ENCODE measurements at places on chromosomes 3 and 15.

GRCh38 chr3:156816091-156816793 is 9.9 kb upstream of the LEKR1 start:
- DNase-seq = no peak

DNA sequence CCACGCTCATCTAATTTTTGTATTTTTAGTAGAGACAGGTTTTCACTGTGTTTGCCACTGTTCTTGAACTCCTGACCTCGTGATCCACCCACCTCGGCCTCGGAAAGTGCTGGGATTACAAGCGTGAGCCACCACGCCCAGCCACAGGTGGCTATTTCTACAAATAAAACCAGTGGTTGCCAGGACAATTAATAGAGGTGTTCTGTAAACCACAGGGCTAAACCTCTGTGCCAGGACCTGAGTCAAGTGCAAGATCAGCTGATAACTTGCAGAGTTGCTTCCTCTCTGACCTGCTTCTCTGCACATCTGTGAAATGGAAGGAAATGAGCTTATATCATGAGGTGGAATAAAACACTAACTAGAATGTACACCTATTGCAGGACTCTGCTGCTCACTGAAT is 72.8 kb downstream of the CD200R1L start:
- DNase-seq = no peak

DNA sequence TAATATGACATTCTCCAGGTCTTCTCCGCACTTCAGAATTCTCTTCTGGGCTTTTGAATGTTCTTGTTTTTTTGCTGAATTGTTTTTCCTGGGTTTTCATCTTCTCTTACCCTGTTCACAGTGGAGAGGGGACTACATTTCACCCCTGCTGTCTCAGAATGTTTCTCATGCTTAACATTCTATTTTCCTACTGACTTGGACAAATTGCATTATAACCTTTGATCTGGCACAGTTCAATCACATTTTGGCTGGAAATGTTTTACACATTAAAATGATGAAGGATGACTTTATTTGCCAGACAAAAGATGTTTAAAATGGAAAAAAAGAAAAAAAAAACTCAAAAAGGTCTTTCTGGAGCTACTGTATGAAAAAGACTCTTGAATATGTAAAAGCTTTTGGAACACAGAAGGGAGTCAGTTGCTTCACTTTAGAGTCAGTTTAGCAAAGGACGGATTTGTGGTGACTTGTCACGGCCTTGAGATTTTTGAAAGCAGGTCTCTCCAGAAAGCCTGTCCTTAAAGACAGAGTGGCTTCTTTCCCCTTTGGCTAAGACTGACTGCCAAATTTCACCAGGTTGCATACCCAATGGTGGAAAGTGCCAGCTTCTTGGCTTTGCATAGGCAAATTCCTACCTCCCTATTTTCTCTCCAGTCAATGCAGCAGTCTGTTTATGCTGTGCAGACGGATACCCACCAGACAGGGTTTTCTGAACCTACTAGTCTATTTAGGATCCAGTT is 401.0 kb upstream of the TBL1XR1 start:
- DNase-seq = no peak

GRCh38 chr3:122299872-122300460 is 25.1 kb upstream of the CSTA start:
- DNase-seq = no peak

DNA sequence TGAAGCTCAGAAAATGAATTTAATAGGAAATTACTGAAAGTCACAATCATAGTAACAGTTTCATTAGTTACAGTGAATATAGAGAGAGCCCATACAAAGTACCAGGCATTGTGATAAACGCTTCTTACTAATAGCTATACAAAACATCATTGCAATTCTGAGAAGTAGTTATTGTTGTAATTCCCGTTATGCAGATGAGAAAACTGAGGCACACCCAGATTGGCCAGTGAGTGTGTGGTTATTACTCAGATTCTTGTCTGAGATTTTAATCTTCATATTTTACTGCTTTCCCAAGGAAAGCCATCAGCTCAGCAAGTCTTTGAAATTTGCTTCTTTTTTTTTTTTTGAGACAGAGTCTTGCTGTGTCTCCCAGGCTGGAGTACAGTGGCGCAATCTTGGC is 14.3 kb downstream of the FLNB start:
- DNase-seq = no peak

DNA sequence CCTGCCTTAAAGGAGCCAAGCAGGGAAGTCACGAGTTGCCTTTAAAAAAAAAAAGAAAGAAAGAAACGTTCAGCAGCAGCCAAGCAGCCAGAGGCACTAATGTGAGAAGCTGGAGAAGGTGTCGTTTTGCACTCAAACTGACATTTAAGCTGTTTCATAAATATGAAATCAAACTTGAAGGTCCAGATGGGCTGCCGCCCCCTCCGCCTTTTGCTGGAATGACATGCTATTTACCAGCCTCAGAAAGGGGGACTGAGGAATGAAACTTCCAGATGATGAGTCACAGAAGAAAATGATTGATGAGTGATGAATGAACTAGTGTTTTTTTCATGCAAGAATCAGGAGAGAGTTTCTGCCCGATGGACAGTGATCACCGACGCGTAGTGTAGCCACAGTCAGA is 396.8 kb downstream of the IGSF11 start:
- DNase-seq = no peak

DNA sequence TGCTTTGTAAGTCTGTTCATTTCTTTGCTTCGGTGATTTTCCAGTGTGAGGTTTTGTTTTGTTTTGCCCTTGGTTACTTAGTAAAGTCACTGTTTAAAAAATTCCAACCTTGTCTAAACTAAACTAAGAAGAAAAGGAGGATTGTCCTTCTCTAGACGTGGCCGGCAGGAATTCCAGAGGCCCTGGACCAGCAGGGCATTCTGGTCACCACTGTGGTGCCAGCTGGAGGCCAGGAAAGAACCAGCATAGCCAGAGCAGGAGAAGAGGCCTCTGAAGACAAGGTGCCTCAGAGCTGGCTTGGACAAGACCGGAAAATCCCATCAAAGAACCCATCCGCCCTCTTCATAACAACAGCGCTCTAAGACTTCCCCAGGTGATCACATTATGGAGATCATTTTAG is 8.2 kb downstream of the PLOD2 start:
- no peak for DNase-seq

GRCh38 chr3:4533489-4534443 is 40.6 kb downstream of the ITPR1 start:
- DNase-seq = no peak

DNA sequence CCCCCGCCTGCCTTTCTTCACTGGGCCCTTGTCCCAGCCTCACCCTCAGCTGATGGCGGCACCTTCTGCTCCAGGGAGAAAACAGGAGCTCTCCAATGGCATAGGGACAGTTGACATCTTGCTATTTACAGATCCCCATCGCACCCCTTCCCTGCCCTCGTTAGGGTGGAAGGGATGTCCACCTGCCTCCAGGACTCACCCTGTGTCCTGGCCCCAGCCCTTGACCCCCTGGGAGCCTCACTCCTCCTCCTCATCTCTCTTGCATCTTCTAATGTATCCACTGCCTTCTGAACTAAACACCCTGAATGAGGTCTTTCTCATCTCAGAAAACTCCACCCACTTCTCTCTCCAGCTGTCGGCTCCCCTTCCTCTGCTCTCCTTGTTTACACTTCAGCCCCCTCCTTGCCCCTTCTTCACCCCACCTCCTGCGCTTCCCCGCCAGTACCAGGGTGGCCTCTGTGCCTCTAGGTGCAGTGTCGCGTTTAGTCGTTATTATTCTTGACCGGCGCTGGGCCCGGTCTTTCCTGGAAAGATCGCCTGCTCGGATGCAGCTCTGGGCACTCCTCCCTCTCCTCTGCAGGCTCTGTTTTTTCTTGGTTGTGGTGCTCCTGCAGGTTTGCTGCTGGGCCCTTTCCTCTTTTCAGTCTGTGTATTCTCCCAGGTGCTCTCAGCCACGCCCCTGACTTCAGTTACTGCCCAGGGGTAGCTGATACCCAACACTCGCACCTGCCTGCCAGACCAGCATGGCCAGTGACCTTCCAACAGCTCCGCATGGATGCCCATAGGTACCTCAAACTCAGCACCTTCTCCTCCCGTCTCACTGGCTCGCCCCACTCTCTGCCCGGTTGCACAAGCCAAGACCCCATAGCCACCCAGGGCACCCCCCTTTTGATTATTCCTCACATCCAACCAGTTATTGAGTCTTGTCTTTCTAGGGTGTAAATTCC is 42.9 kb downstream of the PML start:
- DNase-seq = no peak

DNA sequence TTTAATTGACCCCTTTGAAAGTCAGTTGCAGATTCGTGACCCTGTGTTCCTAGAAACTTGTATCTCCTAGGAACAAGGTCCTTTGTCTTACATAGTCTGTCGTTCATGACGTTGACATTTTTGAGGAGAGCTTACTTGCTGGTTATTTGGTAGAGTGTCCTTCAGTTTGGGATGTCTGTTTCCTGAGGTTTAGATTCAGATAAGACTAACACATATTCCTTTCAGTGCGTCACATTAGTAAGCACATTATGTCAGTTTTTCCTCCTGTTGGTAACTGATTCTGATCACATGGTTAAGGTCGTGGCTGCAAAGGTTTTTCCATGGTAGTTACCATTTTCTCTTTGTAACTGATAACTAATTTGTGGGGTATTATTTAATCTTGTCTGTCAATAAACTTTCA is 80.8 kb downstream of the PCCB start:
- DNase-seq = no peak

DNA sequence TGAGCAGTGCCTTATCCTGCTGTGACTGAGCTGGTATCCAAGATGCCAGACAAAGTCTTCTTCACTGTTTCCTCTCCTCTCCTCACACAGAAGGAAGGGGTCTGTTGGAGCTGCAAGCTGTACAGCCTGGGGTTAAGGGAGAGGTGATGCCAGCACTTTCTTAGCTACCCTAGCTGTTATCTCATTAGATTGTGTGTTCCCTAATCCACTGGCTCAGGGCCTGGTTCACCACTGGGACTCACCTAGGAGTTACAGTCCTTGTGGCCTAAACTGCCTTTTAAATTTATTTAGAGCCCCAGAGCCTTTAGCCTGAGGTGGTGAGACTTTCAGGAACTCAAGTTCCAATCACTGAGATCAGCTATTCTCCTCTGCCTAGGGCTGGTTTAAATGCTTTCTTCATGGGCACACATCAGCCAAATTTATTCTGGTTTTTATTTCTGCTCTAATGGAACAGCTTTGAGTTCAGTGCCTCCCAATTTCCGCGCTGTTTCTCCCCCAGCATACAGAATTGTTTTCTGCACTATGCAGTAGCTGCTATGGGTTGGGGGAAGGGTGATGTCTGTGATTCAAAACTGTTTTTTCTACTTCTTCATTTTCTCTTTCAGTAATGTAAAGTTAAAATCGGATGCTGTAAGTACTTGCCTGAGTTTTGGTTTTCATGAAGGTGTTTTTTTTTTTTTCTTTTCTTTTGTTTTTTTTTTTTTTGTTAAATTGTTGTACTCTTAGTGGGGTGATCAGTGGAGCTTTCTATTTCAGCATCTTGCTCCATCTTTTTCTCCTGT is 198.8 kb downstream of the DOCK3 start:
- no peak for DNase-seq

DNA sequence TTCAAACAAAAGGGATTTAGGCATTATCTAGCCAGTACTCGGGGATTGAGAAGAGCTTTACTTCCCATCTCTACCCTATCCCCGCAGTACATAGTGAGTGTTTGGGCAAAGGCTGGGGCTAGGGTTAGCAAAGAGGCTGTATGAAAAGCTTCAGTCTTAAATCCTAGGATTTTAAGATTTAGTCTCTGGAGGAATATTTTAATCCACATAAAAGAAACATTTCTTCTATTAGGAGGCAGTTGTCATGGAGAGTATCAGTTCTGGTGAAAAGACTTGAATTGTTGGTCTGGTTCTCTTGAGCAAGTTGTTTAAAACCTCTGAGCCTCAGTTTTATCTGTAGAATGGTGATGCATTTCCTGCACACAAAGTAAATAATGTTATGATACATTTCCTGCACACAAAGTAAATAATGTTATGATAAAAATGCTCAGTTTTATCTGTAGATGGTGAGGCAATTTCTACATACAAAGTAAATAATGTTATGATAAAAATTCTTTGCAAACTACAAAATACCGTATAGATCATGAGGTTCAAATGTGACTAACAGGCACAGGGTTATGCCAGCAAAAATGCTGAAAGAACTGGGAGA is 53.9 kb upstream of the ZBED2 start:
- no peak for DNase-seq

DNA sequence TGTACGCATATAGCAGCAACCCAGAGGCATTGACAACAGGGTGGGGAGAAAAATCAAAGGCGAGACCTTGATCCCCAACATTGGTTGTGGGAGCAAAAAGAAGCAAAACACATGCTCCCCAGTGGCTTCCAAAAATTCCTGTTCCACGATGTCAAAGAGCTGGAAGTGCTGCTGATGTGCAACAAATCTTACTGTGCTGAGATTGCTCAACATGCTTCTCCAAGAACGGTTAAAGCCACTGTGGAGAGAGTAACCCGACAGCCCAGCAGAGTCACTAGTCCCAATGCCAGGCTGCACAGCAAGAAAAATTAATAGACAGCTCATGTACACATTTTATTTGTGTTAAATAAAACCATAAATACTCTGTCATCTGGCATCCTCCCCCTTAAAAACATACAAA is 179.9 kb upstream of the PFN2 start:
- DNase-seq = no peak

DNA sequence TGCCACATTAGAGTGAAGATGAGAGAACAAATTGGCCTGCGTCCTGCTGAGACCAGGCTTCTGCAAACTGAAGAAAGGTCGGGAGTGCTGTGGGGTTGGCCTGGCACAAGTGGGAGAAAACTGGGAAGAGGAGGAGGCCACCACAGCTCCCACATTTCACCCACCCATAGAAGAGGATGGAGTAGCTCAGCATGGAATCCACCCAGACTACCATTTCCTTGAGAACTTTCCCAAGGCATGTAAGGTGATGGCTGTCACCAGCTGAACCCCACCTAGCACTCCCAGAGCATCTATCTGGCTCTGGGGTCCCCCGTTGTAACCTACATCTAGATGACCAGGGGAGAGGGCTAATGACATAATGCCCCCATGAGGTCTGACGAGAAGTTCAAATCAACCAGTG is 120.4 kb upstream of the TRIM42 start:
- no peak for DNase-seq

GRCh38 chr15:71448688-71449114 is 333.4 kb downstream of the THSD4 start:
- no peak for DNase-seq

DNA sequence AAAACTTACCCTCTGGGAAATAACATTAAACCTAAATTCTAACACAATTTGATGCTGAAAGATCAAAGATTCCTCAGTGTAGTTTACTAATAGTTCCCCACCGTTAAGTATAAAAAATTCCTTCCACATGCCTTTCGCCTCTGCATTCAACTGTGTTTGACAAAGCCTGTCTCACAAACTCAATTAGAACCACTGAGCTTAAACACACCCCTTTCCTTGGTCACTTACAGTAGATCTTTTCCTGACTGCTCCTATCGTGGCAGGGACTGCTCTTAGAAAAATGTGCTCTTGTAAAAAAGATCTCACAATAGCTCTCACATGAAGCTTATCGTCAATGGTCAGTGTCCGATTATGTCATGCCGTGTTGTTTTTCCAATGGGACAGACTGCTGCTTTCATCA is 8.9 kb upstream of the KBTBD8 start:
- DNase-seq = no peak

DNA sequence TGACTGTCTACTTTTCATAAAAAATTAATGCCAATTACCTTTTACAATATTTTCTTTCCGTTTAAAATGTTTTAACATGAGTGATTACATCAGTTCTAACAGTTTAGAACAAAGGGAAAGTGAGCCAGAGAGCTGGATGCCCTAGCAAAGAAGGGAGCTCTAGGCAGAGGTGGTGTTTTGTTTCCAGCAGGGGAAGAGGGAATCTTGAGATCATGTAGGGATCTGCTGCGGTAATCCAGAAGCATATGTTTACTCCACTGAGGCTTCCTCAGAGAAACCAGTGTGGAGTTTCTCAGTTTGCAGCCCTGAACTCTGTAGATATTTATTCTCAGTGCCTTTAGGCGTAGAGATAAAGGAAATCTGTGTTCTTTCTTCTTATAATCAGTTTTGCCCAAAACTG is 399.3 kb downstream of the NLGN1 start:
- no peak for DNase-seq
